Left ventricle myocardium superior (tissue), 1 donor: ENCODE measurements at places on chromosomes 11 and 22.
A peak's percentile ranks its signal among the peaks of the same experiment; 100 is the strongest.

GRCh38 chr11:32311346-32312065, 123.8 kb downstream of the WT1 start:
- no peak for DNase-seq

- DNase-seq = peak; percentile 46
Measured at GRCh38 chr22:24422102-24422665, 5.2 kb upstream of the ADORA2A start.

- no peak for DNase-seq
Measured at GRCh38 chr11:104843150-104843836, 55.0 kb downstream of the CASP12 start.

GRCh38 chr11:32905028-32905667, 12.5 kb downstream of the QSER1 start:
- DNase-seq = no peak
